Upper lobe of left lung (tissue), 6 donors: ENCODE measurements at places on chromosomes 1 and 21. TPM values are rescaled to one million over a fixed set of nuclear protein-coding genes. Genes with fewer than 3 reads are reported as not detected.

DNA sequence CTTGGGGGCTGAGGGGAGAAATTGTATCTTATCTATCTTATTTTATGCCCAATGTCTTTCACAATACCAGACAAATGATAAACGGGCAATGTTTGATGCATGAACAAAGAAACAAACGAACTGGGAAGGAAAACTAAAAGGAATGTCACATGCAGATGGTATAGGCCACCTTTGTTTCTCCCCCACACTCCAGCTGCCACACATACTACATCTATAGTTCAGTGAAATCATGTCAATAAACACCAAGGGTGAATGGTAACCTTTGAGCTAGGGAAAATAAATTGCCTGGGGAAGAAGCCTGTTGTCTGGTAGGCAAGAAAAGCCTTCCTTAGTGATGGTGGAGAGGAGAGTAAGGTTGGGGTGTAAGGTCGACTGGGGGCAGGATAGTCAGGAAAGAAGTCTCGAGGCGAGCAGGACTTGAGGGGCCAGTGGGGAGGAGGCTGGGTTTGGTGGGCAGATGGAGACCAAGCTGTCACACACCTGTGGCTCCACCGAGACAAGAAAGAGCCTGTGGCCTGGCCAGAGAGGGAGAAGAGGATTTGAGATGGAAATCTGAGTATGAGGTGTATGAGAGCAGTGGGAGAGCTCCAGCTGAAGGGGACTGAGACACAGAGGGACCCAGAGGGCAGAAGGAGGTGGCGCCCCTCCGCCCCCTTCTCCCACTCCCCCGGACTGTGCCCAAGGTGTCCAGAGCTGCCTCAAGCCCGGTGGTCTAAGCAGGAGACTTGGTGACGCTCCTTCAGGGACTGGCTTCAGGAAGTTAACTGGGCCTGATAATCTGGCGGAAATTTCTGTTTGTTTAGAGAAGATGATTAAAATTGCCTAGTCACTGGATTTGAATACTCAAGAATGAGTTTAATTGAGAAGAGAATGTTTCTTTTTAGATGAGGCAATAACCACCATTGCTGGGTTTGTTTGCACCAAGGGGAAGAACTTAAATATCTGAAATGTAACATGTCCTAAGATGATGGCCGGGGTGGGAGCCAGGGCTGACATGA lies 37.3 kb downstream of the ATF3 start:
- DNase-seq: peak; percentile 13

GRCh38 chr1:41320895-41321676 lies 40.1 kb upstream of the FOXO6 start:
- DNase-seq: peak; percentile 39

DNA sequence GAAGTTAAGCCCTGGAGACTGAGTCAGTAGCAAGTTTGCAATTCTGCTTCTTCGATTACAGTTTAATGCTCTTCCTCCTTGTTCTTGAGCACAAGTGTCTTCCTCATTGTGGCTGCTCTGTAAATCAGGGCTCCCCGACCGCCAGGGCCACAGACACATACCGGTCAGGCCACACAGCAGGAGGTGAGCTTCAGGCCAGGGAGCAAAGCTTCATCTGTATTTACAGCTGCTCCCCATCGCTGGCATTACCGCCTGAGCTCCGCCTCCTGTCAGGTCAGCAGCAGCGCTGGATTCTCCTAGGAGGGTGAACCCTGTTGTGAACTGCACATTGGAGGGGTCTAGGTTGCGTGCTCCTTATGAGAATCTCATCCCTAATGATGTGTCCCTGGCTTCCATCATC lies 1.7 kb upstream of the TRAPPC10 start:
- DNase-seq: no peak

DNA sequence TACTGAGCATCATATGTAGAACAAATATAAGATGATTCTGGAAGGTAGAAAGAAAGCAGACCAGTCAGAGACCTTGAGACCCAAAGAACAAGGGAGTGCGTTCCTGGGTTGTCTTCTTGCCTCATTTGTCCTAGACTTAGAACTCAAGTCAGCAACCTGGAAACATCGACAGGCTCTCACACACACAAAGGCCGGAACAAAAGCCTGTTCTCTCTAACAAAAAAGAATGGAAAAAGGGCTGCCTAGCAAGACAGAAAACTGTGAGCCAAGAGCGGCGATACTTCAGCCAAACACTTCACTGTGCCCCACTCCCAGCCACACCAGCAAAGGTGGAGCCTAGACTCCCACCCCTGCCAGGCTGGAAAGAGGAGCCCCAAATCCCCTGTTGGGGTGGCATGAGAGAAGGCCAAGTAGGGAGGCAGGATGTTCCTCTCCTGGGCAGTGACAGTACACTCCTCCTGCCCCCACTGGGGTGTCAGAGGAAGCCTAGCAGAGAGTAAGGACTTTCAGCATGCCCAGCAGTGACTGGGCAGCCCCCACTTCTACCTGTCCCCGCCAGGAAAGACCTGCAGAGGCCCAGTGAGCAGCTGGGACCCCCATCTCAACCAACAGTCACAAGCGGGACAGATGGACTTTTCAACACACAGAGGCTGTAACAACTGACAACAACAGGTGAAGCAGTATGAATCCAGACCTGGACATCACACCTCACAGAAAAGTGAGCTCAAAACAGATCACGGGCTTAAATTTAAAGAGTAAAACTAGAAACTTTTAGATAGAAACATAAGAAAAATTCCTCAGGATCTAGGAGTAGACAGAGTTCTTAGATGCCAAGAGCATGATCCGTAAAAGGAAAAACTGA lies 33.0 kb downstream of the MRAP start:
- no peak for DNase-seq

The E2F2 gene
- total RNA-seq: 1.1 TPM

DNA sequence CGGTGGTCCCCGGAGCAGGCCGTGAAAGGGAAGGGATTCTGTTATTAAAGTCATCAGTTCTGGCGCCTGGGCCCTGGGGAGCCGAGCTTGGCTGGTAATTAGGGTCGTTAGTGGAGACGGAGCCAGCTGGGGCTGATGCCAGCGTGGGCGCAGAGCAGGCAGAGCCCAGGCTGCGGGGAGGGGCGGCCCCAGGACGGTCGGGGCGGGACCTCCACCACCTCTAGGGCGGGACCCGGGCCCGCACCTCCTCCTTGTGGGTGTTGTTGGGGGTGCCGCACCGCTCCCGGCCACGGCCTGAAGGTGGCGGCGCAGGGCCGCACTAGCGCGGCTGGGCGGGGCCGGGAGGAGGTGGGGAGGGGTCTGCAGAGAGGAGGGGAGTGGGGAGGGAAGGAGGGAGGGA lies 470.6 kb downstream of the PTPRU start:
- peak; percentile 50 for DNase-seq

The RAB7B gene
- 8.4 TPM for total RNA-seq

GRCh38 chr1:166272155-166272554 lies 105.4 kb upstream of the FAM78B start:
- no peak for DNase-seq

The LORICRIN gene
- total RNA-seq: not detected

DNA sequence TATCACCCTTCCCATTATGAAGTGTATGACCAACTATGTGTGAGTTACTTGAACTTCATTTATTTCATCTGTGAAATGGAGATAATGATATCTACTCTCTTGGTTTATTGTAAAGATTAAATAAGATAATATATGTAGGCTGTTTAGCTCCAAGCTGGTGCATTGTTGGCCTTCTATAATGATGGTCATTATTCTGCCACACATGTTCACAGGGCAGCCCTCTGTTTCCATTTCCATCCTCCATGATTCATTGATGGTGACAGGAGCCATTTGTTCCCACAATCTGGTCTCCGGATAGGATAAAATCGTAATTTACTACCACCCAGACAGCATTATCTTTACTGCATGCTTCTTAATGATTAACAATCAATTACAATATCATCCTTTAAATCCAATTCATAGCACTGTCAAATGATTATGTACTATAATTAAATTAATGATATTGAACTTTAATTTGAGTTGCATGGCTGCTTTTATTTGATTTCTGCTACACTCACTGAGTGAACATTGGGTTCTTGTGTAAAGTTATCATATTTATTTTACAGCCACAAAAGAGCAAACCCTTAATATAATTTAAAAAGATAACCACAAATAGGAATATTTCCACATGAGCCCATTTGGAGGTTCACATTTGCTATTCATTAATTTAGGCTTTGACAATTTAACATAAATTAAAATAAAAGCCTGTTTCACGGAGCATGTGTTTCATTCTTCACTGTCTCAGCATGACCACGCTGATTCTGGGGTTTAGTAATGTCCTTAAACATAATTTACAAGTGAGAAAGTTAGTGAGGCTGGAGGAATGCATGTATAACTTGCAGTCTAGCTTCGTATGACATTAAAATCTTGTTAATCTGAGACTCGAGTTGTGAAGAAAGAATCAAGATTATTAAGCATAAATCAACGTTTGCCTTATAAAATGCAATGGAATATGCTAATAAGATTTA lies 596.4 kb upstream of the ZRANB2 start:
- no peak for DNase-seq

DNA sequence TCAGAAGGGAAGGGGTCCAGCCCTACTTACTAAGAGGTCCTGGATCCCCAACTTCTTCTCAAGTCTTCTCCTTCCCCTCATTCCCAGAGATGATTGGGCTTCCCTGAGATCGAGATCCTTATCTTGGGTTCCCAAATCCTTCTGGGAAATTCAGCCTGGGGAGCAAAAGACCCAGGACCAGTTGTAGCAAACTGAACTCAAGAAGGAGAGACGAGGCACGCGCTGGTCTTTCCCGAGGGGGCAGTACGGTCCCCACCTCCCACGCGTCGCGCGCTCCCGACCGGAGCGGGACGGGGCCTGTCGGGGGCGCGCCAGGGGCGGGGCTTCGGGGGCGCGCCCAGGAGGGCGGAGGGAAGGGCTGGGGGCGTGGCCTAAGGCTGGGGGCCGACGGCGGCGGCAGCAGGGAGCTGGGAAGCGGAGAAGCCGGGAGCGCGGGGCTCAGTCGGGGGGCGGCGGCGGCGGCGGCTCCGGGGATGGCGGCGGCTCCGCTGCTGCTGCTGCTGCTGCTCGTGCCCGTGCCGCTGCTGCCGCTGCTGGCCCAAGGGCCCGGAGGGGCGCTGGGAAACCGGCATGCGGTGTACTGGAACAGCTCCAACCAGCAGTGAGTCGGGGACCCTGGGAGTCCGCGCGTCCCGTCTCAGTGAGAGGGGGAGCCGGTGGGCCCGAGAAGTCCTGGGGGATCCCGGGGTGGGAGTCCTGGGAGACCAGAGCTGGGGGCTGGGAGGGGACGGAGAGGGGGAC lies at the start of gene EFNA3:
Gene EFNA3 (plus strand): TSS at position 369 of the 741 bp plus-strand sequence. CDS start 105 bp downstream, at position 474.
- DNase-seq: peak; percentile 95

- DNase-seq: no peak
Observed at GRCh38 chr1:234656944-234657654, 47.1 kb upstream of the IRF2BP2 start.

DNA sequence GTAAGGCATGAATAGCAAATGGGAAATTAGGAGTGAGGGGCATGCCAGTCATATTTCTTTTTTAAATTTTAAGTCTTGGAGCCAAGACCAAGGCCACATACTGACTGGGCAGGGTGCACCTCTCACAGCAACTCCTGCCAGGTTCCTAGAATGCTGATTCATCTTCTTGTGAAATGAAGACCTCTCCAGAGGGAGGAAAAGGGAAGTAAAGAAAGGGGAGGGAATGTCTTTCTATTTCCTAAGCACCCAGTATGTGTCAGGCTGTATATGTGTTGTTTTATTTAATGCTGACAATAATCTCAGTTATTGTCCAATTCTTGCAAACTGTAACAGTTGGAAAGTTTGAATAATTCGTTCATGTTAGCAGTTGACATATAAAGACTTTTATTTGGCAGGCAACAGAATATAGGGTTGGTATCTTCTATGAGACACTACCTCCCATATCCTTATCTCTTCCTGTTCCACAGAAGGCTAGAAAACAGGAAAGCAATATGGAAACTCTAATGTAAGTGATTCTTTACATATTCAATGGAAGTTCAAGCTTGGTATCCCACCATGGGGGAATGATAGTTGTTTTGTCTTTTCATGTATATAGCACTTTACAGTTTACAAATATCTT lies 259.1 kb upstream of the USP24 start:
- no peak for DNase-seq

DNA sequence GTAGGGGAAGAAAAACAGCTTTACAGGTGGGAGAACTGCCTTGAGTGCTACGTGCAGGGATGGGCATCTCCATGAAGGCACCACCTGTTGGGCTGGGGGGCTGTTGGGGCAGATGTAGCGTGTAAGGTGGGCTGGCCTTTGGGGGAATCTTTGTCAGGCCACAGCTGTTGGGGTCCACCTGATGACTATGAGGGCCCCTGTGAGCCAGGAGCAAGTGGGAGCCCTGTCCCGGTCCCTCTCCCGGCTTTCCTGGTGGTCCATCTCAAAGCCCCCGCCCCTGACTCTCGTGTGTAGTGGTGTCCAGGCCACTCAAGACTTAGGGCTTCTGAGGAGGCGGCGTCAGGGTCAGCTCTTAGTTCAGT lies 13.5 kb downstream of the SLC37A1 start:
- DNase-seq: no peak

The DAB1 gene
- not detected for total RNA-seq

- DNase-seq: no peak
Observed at GRCh38 chr1:109370712-109371340, 26.9 kb downstream of the SORT1 start.

DNA sequence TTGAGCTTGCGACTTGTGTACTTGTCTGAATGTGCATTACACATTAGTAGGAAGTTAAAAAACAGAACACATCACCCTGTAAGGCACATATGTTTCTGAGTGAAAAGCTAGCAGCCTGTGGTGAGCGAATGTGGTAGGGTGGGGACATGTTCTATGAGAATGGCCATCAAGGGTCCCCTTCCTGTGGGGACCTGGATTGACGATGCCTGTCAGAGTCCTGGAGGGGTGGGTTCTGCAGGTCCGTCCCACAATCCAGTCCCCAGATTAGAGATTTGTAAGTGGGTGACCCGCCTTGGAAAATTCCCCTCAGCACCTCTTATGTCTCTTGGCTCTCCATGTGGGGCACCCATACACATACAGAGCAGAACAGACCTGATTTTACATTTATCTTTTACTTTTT lies 40.0 kb downstream of the MTARC1 start:
- no peak for DNase-seq

The HPCA gene
- not detected for total RNA-seq

The PGLYRP4 gene
- not detected for total RNA-seq

GRCh38 chr1:203631946-203632345 lies 5.3 kb downstream of the ATP2B4 start:
- DNase-seq: no peak

The YBX1 gene
- total RNA-seq: 449 TPM

GRCh38 chr1:201916649-201917249 lies 28.1 kb downstream of the SHISA4 start:
- DNase-seq: no peak

DNA sequence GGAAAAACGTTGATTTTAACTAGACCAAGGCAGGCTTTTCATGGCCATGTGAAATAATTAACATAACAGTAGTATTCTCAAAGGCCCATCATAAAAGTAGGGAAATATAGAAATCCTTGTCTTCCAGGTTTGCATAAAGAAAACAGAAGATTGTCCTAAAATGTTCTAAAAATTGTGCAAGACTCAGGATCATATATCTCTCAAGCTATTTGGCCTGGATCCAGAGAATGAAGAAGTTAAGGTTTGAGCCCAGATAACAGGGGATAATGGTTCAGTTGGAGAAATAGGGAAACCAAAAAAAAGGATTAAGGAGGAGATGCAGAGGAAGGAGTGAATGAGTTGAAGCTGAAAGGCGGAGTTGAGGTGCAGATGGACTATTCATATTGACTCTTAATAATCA lies 555.5 kb upstream of the NR5A2 start:
- DNase-seq: no peak

- DNase-seq: no peak
Observed at GRCh38 chr1:47759936-47760629, 237.1 kb downstream of the TRABD2B start.

The ALX3 gene
- total RNA-seq: 0.24 TPM

The AADACL4 gene
- total RNA-seq: not detected

The XCL2 gene
- total RNA-seq: 1.4 TPM
